ENCODE measurements at places on chromosomes 5 and 9.

- DNase-seq: no peak
These were observed 338.0 kb downstream of the SEMA5A start for GRCh38 chr5:9207817-9208418.

- DNase-seq: no peak
These were observed 23.9 kb downstream of the MED27 start for GRCh38 chr9:132055756-132056155.

- no peak for DNase-seq
These were observed 11.6 kb downstream of the FANCC start for GRCh38 chr9:95305770-95306492.

- DNase-seq: no peak
These were observed 144.8 kb downstream of the GADD45G start for GRCh38 chr9:89749500-89750116.

DNA sequence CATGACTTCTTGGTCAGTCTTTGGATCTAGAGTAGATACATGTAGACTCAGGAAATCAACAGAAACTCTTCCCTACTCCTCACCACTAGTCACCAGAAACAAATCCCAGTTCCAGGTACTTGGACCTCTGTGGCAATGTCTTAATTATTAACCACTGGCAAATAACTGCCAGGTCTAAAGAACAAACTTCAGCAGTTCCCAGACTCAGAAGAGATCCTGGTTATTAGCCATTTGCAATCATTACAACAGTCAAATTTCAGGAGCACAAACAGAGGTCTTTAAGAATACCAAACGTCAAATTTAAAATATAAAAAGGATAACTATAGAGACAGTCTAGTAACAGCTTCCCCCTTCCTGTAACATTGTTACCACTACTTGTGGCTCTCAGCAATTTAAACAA, 10.2 kb downstream of the DIAPH1 start:
- DNase-seq: no peak

DNA sequence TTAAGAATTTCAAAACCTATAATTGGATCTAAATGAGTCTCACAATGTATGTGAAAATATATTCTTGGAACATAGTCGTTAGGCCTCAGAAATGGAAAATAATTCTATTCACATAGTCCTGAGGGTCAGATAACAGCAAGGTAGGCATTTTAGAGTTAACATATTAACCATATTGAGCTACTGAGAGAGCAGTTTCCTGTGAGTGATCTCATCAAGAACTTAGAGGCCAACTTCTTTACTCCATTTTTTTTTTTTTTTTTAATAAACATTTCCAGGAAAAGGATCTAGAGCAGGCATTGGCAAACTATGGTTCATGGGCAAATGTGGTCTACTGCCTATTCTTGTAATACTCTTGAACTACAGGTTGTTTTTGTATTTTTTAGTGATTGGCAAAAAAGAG, 26.6 kb downstream of the RAB24 start:
- DNase-seq: no peak

DNA sequence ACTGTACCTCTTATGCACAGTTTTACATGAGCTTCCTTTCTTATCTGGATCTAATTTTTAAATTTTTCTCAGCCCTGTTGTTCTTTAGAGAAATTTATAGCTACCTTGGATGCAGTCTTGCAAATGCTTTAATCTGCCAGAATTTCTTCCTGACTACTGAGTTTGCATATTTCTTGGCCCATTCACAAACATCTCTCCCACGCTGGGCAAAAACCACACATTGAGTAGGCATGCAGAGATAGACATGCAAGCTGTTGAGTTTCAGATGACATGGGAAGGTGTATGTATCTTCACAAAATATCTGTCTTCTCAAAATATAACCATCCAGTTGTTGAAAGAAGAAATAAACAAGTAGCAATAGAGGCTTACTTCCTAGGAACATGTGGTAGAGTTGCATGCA, 101.2 kb downstream of the PARP8 start:
- DNase-seq: no peak

GRCh38 chr9:88503081-88503844, 31.7 kb upstream of the NXNL2 start:
- no peak for DNase-seq

DNA sequence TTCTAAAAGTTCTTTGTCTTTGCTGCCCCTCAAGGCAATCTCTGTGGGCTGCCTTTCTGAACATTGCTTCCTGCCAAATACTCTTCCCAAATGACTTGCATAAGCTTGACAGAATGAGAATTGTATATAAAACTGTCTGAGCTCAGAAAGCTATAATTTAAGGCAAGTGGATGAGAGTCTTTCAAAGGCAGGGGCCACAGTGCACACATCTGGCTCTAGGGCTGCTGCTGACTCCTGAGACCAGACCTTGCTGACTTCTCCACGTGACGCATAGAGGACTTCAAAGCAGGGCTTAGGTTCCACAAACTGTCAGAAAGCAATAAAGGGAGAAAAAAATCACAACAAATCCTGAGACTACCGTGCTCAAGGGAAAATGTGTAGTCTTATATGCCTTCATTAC, 79.4 kb upstream of the DIRAS2 start:
- DNase-seq: no peak

- DNase-seq: no peak
These were observed 20.2 kb upstream of the SUB1 start for GRCh38 chr5:32565145-32565544.

GRCh38 chr5:120848883-120849282, 384.8 kb downstream of the PRR16 start:
- no peak for DNase-seq

DNA sequence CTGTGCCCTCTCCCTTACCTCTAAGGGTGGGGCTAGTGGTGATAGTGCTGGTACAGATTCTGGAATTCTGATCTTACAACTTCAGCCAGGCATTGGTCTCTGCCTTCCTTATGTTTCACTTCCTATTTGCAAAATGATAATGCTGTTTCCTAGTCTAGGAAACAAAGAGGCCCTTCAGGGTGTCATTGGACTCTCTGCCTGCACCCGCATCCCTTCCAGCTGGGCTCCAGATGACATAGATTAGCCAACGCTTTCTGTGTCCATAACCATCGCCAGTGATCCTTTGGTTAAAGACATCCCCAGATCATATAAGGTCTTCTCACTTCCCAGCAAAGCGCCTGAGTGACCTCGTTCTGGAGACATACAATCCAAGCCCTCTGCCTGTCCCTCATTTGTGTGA, 180.7 kb downstream of the ERCC6L2 start:
- no peak for DNase-seq

GRCh38 chr9:90773617-90774016, 28.0 kb upstream of the SYK start:
- no peak for DNase-seq

DNA sequence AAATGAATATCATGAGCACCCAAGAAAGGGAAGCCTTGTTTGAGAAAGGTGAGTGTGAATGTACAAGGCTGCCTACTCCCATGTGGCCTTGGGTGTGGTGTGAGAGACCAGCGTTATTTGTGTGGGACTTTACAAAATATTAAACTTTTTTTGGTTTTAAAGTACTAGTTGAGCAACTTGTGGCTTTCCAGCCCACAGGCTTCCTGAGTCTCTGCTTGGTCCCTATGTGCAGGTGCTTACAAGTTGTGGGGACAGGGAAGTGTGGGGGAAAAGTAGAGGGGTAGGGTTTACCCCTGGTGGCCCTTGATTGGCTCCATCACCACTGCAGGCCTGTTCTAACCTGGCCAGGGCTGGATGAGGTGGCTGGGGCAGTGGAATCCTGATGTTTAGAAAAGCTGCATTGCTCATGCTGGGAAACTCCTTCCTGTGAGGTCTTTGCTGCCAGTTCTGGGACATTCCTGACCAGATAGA, 19.7 kb downstream of the PTTG1 start:
- no peak for DNase-seq
